ENCODE measurements at places on chromosomes 2 and 18. TPM values are rescaled to one million over a fixed set of nuclear protein-coding genes. Genes with fewer than 3 reads are reported as not detected.

DNA sequence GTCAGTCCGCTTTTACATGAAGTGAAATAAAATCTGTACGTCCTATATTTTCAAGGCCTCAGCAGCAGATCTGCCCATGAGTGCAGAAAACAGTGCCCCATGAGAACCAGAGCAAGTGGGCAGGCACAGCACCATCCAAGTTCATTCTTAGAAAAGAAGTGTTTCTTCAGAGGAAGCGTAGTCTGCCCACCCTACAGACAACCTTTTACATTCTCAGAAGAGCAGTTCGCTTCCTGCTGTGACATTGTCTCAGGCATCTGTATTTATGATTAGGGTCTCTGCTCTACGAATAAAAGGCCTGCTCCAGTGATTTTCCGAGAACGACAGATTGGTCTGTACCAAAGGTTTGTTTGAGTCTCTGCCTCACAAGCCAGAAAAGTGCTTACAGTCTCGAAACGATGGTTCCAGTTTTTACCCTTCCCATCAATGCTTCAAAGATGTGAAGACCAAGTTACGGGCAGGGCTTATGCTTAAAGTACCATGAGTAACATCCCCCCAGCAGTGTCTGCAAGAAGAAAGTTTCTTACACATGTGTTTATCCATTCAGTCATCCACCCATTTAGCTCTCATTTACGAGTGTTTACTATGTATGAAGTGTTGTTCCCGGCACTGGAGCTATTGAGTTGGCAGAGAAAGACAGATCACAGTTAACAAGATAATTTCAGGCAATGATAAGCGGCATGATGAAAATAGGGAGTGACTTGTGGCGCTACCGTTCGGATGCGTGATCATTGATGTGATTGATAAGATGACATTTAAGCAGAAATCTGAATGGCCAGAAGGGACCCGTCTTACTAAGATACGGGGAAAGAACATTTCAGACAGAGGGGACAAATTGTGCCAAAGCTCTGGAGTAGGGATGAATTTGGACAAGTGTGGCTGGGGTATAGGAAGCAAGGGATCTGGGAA is 31.4 kb upstream of the CTLA4 start:
- no peak for DNase-seq

The IRS1 gene
- 23.1 TPM for polyA plus RNA-seq

DNA sequence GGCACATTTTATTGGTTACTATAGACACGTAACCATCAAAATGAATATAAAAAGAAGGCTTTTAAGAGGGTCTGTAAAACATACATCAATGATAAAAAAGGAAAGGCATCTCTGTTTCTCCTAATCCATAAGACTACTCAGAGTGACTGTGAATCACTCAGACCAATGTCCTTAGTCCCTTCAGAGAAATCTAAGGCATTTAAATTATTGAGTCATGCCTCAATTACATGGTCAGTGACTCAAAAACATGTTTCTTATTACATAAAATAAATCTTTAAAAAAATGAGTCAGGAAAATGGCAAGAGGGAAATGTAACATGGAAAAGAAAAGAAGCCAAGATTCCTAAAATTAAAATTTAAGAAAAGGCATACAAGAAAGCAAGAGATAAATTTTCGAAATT is 146.6 kb downstream of the ERBB4 start:
- DNase-seq, result no peak

- no peak for DNase-seq
Observed at GRCh38 chr2:37283207-37283606, 41.4 kb downstream of the PRKD3 start.

The RAB6C gene
- not detected for polyA plus RNA-seq

- no peak for DNase-seq
Observed at GRCh38 chr2:103138123-103138901, 376.5 kb downstream of the TMEM182 start.

The MZT2B gene
- 317 TPM for polyA plus RNA-seq

DNA sequence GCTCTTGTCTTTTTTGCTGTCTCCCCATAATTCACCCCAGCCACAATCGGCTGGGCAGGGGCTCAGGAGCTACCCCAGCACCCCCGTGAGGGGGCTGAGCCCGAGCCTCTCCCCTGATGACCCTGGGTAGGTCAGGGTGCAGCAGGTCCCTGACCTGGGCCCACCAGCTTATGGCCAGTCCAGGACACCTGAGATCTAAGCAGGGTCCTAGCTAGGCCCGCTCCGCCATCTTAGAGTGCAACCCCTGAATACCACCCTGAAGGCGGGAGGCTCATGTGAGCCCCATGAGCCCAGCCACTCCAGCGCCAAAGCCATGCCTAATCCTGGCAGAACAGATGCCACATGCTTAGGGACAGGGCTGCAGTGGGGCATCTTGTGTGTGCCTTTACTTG is 16.2 kb downstream of the STK25 start:
- no peak for DNase-seq

GRCh38 chr2:173929441-173929840 is 35.7 kb downstream of the SP3 start:
- DNase-seq, result peak; percentile 43

- no peak for DNase-seq
Observed at GRCh38 chr18:13536578-13536977, 189.8 kb downstream of the FAM210A start.

The SKOR2 gene
- not detected for polyA plus RNA-seq

The ACMSD gene
- not detected for polyA plus RNA-seq

- DNase-seq, result no peak
Observed at GRCh38 chr2:69061525-69061924, 48.5 kb downstream of the ANTXR1 start.

DNA sequence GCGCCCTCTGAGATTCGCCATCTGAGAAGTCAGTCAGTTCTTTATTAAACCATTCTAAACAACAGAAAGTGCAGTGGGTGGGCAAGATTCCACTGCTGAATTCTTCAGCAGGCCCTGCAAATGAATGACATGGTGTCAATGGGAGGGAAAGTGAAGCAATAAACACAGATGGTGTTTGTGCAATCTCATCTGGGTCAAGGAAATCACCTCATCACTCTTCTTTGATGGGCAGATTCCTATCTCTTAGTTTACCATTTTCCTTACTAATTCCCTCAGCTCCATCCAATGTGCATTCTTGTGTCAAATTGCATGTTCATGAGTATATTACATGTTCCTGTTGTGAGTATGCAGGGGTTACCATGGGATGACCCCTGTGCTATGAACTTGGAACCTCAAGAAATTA is 100.7 kb upstream of the CYP1B1 start:
- DNase-seq, result no peak

The IWS1 gene
- 53.0 TPM for polyA plus RNA-seq

DNA sequence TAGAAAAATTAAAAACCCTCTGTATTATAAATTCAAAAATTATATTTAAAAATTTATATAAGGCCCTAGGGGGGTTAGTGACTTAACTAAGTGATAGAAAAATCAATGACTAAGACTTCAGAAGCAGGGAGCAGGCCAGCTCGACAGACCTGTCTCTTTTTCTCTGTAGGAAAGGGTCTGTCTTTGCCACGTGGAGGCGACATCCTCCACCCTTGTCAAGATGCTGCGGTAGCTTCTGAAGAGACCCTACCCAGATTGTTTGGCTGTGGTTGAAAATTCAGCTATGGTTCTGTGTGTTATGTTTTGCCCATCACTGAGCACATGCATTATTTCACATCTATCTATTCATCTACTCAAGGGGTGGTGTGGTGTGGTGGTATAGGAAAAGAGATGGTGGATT is 8.2 kb upstream of the SLC4A3 start:
- no peak for DNase-seq

The TEX44 gene
- polyA plus RNA-seq, result not detected

DNA sequence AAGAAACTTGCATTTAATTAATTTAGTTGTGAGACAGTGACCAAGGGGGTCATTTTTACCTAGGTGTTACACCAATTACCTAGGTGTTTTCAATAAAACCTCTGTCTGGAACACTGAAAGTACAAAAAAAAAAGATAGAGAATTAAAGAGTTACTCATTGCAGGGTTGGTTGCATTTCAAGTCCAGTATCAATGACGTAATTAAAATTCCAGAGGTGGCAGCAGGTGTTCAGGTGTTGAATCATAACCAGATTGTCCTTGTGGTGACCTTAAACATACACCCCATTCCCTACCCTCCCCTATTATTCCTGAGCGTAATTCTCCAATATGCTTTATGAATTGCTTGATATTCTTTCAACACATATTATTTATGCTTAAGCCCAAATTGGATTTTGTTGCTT is 352.0 kb upstream of the SLC8A1 start:
- DNase-seq, result peak; percentile 37

The TRIP12 gene
- 31.2 TPM for polyA plus RNA-seq

The TXNL4A gene
- polyA plus RNA-seq, result 73.8 TPM

The LPIN2 gene
- 91.5 TPM for polyA plus RNA-seq

DNA sequence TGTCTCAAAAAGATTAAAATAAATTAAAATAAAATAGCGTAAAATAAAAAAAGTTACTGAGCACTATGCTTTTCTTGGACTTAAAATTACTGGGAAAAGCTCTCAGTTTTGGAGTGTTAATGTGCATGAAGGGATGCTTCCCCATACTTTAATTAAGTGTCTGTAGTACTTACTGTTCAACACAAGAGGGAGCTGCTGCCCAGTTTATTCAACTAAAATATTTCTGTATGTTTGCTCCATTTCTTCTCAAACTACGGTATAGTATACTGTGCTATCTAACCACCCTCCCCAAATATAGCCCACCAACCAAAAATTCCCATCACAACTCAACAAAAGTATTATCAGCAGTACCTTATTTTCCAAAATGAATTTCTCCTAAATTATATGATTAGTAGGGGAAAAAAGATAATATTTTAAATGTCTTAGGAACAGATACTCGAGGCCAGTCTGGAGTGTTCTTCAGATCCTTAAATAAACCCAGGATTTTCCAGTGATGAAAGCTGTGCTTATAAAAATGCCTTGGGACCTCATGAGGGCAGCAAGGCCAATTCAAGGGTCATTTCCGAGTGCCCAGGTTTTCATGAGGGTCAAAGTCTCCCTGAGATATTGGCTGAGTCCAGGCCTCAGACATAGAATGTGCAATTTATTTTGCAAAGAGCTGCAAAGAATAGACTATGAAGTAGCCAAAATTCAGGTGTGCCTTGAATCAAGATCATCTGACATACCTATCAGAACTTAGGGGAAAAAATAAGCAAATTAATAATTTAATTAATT is 64.1 kb downstream of the CHRNA1 start:
- peak; percentile 54 for DNase-seq

The SLC35F6 gene
- 5.8 TPM for polyA plus RNA-seq

GRCh38 chr18:3135536-3135935 is 84.2 kb downstream of the MYOM1 start:
- DNase-seq, result no peak

- no peak for DNase-seq
Observed at GRCh38 chr2:3193443-3194330, 183.9 kb downstream of the EIPR1 start.

GRCh38 chr2:212107989-212108388 is 430.6 kb downstream of the ERBB4 start:
- DNase-seq, result no peak

DNA sequence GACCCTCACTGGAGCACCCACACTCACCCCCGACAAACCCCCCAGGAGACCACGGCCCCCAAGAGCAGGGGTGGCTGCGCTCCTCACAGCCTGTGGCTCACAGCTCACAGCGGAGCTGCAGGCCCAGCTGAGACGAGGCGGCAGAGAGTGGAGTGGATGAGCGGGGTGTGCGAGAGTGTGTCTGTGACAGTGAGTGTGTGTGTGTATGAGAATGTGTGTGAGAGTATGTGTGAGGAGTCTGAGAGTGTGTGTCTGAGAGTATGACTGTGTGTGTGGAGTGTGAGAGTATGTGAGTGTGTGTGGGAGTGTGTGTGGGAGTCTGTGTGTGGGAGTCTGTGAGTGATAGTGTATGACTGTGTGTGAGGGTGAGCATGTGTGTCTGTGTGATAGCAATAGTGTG is 55.3 kb upstream of the ID2 start:
- DNase-seq, result peak; percentile 79

The C2orf78 gene
- polyA plus RNA-seq, result not detected

The MEP1B gene
- polyA plus RNA-seq, result 85.4 TPM

GRCh38 chr18:54100920-54101470 is 123.5 kb downstream of the MBD2 start:
- no peak for DNase-seq

The LINC00305 gene
- not detected for polyA plus RNA-seq

DNA sequence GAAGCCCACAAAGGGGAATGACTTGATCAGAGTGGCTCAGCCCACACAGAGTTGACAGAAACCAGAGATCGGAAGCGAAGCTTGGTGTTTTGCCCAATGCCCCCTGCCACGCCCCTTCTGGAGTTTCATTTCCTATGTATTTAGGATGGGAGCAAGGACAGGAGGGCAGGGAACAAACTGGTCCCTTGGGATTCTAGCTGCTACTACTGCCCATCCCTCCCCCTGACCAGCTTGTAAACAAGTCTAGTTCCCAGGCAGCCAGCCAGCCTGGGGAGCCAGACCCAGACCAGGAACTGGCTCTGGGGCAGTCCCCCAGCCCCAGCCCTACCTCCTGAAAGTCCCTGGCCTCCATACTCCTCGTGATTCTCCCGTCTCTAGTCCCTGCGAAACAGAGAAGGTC is 8.3 kb downstream of the WNT6 start:
- DNase-seq, result no peak

GRCh38 chr2:239912938-239913635 is 112.1 kb downstream of the NDUFA10 start:
- DNase-seq, result no peak

The RANBP2 gene
- 46.1 TPM for polyA plus RNA-seq

GRCh38 chr2:128511731-128512378 is 193.2 kb upstream of the HS6ST1 start:
- DNase-seq, result no peak

The GAL3ST2 gene
- not detected for polyA plus RNA-seq

The MBD5 gene
- 2.7 TPM for polyA plus RNA-seq

DNA sequence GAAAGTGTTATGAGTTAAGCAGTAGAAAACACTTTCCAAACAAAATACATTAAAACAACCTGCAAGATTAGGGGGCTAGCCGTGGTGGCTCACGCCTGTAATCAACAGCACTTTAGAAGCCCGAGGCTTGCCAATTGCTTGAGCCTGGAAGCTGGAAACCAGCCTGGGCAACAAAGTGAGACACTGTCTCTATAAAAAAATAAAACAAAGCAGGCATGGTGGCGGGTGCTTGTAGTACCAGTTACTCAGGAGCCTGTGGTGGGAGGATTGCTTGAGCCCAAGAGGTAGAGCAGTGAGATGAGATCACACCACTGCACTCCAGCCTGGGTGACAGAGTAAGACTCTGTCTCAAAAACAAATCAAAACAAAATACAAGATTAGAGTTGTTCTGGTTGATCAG is 208.3 kb downstream of the ERBB4 start:
- no peak for DNase-seq

- DNase-seq, result no peak
Observed at GRCh38 chr2:150669492-150669891, 182.0 kb upstream of the RND3 start.

The LHCGR gene
- not detected for polyA plus RNA-seq

DNA sequence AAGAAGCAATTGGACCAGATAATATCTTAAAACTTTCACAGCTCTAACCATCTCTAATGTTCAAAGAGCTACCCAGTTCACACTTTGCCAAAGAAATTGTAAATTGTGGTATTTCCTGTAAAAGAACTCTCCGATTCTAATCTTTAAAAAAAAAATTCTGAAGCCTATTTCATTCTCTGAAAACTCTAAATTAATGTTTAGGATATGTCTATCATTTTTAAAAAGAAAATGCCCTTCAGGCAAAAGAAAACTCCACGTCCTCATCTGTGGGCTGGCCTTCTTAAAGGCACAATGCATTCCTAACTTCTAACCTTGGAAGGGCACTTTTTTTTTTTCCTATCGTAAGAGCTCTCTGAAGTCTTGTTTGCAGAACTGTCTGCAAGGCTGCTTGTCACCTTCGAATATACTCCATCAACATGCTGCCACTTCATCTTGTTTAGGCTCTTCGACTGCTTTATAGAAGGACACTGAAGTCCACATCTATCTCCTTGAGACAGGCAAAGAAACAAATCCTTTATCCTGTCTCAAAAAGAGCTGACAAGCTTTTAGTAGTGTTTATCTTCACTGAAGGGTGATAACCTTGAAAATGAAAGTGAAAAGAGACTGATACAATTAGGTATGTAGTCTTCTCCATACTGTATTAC is 124.3 kb upstream of the SLC39A10 start:
- peak; percentile 54 for DNase-seq

Data from small intestine (tissue), 16 donors.